Heart left ventricle (tissue), 16 donors: ENCODE measurements at places on chromosomes 5 and 9. TPM values are rescaled to one million over a fixed set of nuclear protein-coding genes. Genes with fewer than 3 reads are reported as not detected.

- peak; percentile 83 for DNase-seq
Measured at GRCh38 chr9:35114840-35115628, 628 bp downstream of the ATOSB start.

- DNase-seq, result no peak
Measured at GRCh38 chr9:127118597-127119319, 3.7 kb downstream of the ANGPTL2 start.

DNA sequence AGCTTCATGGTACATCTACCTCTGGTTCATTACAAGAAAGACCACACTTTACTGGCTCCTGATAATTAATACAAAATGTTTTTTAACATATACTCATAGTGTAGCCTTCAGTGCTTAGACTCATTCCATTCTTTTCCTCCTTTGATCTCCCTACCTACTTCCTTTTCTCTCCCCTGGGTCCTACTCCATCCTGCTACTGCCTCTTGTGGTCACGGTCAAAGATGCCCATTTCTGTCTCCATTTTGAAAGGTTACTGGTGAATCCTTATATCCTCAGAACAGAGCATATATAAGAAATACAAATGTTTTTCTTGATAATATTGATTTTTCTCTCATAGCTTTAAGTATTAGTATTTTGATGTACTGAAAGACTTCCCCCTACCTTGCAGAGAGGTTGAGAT lies 375.9 kb downstream of the ARRDC3 start:
- DNase-seq, result no peak

DNA sequence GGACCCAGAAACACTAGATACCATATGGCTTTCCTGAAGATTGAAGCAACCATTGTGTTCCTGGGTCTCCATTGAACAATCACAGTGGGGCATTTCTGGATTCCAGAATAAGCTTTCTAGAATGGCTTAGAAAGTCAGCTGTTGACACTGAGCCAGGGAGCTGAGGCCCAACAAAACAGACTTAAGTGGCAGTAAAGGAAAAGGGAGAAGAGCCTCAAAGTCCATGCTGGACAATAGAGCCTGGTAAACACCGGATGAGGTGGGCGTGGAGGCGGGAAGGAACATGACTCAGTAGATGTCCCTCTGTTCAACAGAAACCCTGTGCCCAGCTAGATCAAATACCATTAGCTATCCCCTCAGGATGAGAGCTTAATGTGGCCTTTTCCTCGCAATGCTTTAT lies 14.8 kb downstream of the SPARC start:
- no peak for DNase-seq

DNA sequence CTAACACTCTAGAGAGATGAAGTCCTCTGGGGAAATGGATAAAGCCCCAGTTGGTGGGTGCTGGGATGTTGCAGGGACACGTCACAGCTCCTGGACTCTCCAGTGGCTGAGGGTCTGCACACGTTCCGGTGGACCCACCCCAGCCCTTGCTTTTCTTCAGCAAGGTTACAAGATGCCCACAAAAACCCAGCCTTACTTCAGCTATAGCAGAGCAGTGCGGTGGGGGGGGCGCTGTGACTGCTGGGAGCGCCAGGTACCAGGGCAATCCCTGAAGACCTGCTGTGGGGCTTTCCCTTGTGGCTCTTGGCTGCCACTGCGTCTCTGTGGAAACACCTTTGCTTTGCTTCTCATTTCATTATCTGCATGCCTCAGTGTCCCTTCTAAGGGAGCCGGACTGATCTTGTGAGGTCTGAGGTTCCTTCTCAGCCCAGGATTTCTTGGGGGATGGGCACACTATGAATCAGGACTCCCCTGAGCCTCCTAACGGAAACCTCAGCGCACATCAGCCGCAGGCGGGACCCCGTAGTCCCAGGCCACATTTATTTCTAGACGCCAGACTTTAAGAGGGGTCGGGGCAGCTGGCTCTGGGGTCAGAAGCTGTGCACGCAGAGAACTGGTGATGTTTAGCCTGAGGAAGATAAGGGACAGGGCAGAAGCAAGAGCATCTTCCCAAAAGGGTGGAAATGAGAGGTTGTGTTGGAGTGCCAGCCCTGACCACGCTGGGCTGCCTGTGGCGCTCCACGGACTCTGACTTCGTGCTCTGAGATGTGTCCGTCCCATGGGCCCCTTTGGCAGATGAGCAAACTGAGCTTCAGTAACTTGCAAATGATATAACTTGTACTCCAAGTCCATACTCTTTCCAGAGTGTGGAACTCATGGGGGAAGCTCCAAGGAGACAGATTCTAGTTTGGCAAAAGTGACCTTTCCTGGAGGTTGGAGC lies 106.8 kb downstream of the WNK2 start:
- no peak for DNase-seq

DNA sequence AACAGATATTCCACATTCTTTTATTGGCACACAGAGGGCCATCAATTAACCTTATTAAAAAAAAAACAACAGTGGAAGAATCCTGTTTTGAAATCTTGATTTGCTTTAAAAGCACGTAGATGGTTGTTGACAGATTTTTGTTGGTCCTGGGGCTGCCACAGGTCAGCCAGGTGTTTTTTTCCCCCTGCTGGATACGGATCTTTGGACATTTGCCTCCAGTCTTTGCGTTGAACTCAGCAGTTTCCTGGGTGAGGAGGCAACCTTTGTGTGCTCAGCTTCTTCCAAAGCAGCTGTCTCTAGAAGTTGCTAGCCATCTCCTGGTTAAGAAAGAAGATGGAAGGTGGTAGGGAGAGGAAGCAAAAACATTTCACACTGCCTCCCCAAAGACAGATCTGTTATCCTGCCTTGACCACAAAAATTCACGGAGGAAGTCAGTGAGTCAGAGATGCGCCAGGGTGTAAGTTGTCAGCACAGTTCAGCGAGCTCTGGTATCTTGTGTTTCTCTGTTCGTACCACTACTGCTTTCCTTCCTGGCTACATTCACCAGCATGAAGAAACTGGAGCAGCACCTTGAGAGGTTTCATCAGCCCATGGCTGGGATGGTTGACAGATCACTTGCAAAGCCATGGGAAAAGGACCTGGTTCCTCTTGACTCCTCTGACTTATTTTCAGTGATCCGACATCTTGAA lies 207.3 kb downstream of the ARHGAP26 start:
- DNase-seq, result peak; percentile 27

DNA sequence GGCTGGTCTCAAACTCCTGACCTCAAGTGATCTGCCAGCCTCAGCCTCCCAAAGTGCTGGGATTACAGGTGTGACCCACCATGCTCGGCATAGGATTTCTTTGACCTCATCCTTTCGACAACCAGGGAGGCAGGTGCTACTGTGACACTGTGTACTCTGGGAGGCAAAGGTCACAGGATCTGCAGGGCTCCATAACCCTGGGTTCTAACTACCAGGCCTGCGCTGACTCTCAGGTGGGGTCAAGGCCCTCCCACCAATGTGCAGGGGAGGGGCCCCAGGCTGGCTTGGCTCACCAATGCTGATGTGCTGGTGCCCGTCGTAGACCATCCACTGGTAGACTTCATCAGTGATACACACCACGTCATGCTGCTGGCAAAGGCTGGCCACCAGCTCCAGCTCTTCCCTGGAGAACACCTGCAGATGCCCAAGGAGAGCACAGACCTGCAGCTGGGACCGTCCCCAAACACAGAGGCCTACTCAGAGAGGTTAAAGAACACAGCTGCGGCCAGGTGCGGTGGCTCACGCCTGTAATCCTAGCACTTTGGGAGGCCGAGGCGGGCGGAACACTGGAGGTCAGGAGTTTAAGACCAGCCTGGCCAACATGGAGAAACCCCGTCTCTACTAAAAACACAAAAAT lies 7.0 kb upstream of the SPOUT1 start:
- no peak for DNase-seq

- DNase-seq, result peak; percentile 85
Measured at GRCh38 chr5:54718656-54719055, 201.1 kb downstream of the SNX18 start.

DNA sequence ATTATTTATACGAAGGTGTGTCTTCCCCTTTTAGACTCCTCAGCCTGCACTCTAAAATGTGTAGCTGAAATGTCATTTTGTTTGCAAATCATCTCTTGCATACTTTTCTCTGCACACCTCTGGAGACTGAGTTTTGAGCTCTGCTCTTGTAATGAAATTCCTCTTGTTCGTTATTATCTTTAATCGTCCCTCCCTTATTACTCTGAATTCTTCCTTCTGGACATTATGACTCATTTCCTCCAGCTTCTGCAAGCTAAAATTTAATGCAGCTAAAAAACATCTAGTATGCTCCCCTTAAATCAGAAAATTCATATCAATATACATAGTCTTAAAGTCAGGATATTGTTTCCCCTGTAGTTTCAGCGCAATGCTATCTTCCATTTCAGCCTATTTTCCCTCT lies 13.5 kb downstream of the ISL1 start:
- no peak for DNase-seq

The ALDOB gene
- 0.15 TPM for polyA plus RNA-seq

The ODF2 gene
- 25.5 TPM for polyA plus RNA-seq

DNA sequence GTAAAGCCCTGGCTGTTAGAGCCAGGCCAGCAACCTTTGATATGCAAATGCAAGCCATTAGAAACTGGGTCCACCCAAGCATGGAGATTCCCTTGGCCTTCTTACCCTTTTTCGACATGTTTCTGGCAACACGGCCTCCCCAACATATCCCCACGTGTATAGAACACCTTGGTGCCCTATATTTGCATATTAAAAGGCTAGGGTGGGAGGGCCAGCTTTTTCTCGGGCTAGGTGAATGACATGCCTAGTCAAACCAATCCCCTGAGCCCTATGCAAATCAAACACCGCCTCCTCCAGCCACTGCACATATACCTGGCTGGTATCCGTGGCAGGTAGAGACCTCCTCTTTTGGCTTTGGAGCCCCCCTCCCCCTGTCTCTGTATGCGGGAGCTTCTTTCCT lies 55.6 kb upstream of the ZFR start:
- DNase-seq, result no peak

The FBN2 gene
- polyA plus RNA-seq, result 9.0 TPM

The LCN2 gene
- 1.1 TPM for polyA plus RNA-seq
